ENCODE measurements at places on chromosomes 5 and 9. TPM values are rescaled to one million over a fixed set of nuclear protein-coding genes. Genes with fewer than 3 reads are reported as not detected.

DNA sequence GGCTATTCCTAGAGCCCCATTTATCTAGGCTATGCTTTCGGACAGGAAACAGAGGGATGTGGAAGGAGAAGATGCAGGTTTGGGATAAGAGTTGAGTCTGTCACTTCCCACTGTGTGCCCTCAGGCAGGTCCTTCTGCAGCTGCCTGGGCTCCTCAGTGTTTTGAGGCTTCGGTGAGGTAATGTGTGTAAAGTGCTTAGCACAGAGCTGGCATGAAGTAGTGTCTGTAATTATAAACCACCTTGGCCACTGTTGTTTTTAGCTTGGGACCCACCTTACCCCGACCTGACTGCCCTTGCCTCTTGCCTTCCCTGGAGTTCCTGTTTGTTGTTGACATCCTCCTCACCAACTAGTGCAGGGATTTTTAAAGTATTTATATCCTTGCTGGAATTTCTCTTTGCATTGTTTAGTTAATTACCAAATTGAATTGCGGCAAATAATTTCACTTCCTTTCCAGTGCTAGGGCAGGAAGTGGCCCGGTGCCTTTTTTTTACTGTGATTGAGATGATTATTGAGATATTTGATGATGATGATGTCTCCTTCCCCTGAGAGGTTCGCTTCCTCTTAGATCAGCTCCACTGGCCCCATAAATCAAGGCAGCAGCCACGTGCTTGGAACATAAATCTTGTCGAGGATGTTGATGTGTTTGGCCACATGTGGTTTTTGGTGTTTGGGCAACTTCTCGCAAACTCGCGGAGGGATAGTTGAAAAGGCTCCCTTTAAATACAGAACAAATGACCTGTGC, 38.3 kb upstream of the DAB2IP start:
- H3K27me3 ChIP-seq = no peaks in the 10 kb centered on the region
- H3K4me3 ChIP-seq = peak overlapping the region; percentile 42
- H3K36me3 ChIP-seq = no peaks in the 10 kb centered on the region

GRCh38 chr5:59173578-59173977, 590.7 kb downstream of the RAB3C start:
- H3K27me3 ChIP-seq = no peaks in the 10 kb centered on the region
- H3K4me3 ChIP-seq = no peak overlapping the region
- no peaks in the 10 kb centered on the region for H3K4me1 ChIP-seq
- no peaks in the 10 kb centered on the region for H3K36me3 ChIP-seq

DNA sequence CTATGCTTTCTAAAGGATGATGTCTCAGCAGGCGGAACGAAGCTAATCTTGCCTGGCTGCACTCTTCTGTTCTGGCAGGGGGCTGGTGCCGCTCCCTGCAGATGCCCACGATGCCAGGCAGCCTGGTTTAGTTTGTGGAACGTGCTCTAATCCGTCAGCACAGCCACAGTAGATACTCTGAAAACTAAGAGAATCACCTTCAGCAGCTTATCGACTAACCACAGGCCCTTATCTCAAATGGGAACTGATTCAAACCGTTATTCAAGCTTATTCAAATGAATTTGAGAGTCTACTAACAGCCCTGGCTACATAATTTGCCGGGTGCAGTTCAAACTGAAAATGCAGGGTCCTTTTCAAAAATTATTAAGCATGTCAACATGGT, 246.6 kb upstream of the ANKRD55 start:
- H3K4me3 ChIP-seq = peak overlapping the region; percentile 68
- peak overlapping the region; percentile 73 for H3K27ac ChIP-seq
- H3K4me1 ChIP-seq = peaks cover 31% of the 10 kb centered on the region
- H3K36me3 ChIP-seq = peaks cover 14% of the 10 kb centered on the region
- H3K27me3 ChIP-seq = no peaks in the 10 kb centered on the region

- peaks cover 12% of the 10 kb centered on the region for H3K36me3 ChIP-seq
- H3K4me3 ChIP-seq = no peak overlapping the region
- DNase-seq = no peak
Observed at GRCh38 chr5:78726571-78726970, 78.0 kb upstream of the LHFPL2 start.

DNA sequence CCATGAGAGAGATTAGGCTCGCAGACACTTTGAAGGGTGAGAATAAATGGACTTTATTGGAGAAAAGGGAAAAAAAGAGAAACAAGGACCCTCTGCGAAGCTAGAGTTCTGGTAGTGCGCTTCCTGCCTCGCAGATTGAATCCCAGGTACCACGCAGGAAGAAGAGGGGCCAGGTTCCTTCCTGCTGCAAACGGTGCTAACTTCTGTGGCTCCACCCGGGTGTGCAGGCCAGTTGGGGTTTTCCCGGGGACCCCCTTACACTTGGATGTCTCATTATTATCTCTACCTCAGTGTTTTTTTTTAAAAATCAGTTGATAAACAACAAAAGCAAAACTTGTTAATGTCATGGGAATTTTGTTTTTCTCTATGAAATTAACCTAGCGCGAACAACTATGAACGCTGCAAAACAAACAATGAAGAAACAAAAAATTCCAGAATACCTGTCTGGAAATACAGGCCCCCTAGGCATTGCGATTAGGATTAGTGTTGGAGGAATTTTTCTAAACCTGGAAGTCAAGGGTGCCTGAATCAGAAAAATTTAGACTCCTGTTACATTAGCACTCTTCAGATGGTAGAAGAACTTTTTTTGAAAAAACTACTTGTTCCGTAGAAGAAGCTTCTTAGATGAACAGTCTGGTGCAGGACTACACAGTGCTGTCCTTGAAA, 414.5 kb downstream of the MAN2A1 start:
- no peak overlapping the region for H3K27ac ChIP-seq
- no peak for DNase-seq
- peaks cover 12% of the 10 kb centered on the region for H3K27me3 ChIP-seq
- peaks cover 18% of the 10 kb centered on the region for H3K4me1 ChIP-seq
- H3K4me3 ChIP-seq = no peak overlapping the region

DNA sequence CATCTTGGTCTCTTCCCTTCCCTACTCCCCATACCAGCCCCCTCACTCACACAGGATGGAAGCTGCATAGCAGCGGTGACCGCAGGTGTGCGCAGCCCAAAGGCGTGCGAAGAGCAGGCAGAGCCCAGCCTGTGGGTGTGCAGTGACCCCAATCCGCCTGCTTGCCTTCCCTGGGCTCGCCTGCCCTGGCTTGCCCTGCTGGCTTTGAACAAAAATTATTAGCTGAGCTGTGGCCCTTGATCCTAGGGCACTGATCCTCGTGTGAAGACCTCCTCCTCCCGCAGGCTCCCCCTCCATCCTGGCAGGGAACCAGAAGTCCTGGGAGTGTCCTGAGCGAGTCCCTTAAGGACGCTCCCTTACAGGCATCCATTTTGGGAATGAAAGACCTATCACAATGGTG, 31.9 kb downstream of the MORN5 start:
- no peak overlapping the region for H3K4me3 ChIP-seq
- no peaks in the 10 kb centered on the region for H3K36me3 ChIP-seq
- H3K4me1 ChIP-seq = no peaks in the 10 kb centered on the region
- no peak for DNase-seq
- H3K27me3 ChIP-seq = peaks cover 12% of the 10 kb centered on the region
- H3K27ac ChIP-seq = no peak overlapping the region

DNA sequence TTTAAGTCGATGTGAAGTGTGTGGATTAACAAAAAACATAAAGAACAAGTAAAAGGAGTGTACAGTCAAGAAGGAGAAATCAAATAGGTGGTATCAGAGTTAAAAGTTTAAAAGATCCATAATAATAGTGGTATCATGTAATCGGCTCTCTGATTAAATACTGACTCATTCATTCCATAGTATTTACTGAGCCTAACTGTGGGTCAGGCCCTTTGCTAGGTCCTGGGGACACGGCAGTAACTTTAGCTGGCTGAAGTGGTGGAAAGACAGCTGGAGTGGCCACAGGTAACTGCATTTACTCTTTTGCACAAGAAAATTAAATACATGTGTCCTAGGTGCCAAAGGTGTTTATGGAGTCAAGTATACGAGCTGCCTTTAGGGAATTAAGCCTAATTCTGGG, 124.0 kb downstream of the GNAQ start:
- H3K4me1 ChIP-seq = peaks cover 33% of the 10 kb centered on the region
- no peaks in the 10 kb centered on the region for H3K36me3 ChIP-seq
- no peak overlapping the region for H3K4me3 ChIP-seq
- no peak for DNase-seq

GRCh38 chr9:34998266-34998665, 8.7 kb downstream of the DNAJB5 start:
- no peak for DNase-seq
- H3K27ac ChIP-seq = no peak overlapping the region
- H3K4me3 ChIP-seq = no peak overlapping the region
- H3K4me1 ChIP-seq = peaks cover 1% of the 10 kb centered on the region

- H3K27ac ChIP-seq = no peak overlapping the region
- H3K27me3 ChIP-seq = peaks cover 49% of the 10 kb centered on the region
- H3K36me3 ChIP-seq = no peaks in the 10 kb centered on the region
- no peak for DNase-seq
Observed at GRCh38 chr9:135671591-135672041, 8.5 kb downstream of the LCN9 start.

GRCh38 chr9:119802133-119802532, 432.9 kb upstream of the BRINP1 start:
- H3K27me3 ChIP-seq = no peaks in the 10 kb centered on the region
- no peaks in the 10 kb centered on the region for H3K36me3 ChIP-seq
- no peak overlapping the region for H3K27ac ChIP-seq

GRCh38 chr5:77272206-77272605, 61.7 kb downstream of the PDE8B start:
- no peak for DNase-seq
- H3K4me1 ChIP-seq = no peaks in the 10 kb centered on the region
- H3K27ac ChIP-seq = no peak overlapping the region
- H3K4me3 ChIP-seq = no peak overlapping the region
- H3K27me3 ChIP-seq = peaks cover 31% of the 10 kb centered on the region

GRCh38 chr5:96932026-96932425, 3.9 kb upstream of the LNPEP start:
- peaks cover 23% of the 10 kb centered on the region for H3K4me1 ChIP-seq
- peaks cover 38% of the 10 kb centered on the region for H3K36me3 ChIP-seq

- no peaks in the 10 kb centered on the region for H3K27me3 ChIP-seq
- DNase-seq = no peak
- H3K27ac ChIP-seq = no peak overlapping the region
- H3K4me3 ChIP-seq = no peak overlapping the region
- H3K36me3 ChIP-seq = no peaks in the 10 kb centered on the region
Observed at GRCh38 chr9:109295221-109296130, 25.4 kb downstream of the EPB41L4B start.

GRCh38 chr5:42950456-42951292, 89.4 kb downstream of the ANXA2R start:
- peak overlapping the region; percentile 44 for H3K4me3 ChIP-seq
- DNase-seq = peak; percentile 84
- H3K36me3 ChIP-seq = peaks cover 22% of the 10 kb centered on the region
- peaks cover under 1% of the 10 kb centered on the region for H3K4me1 ChIP-seq
- H3K27me3 ChIP-seq = no peaks in the 10 kb centered on the region

DNA sequence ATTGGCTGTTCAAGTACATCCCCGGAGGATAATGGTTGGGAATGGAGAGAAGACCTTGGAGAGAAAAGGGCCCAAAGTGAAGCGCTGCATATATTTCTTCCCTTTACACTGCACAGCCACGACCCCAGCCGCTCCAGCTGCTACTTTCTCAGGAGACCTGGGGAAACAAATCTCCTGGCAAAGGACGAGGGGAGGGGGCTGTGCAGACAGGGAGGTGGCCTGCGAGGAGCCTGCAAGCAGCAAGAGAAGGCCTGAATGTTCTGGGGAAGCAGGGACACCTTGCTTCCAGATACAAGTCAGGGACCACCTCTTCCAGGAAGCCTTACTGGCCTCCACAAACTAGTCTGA, 739 bp upstream of the PDLIM4 start:
- H3K4me1 ChIP-seq = peaks cover 39% of the 10 kb centered on the region
- H3K27me3 ChIP-seq = no peaks in the 10 kb centered on the region
- peak overlapping the region; percentile 74 for H3K4me3 ChIP-seq
- DNase-seq = no peak
- H3K36me3 ChIP-seq = peaks cover 26% of the 10 kb centered on the region
- no peak overlapping the region for H3K27ac ChIP-seq

- peaks cover 19% of the 10 kb centered on the region for H3K27me3 ChIP-seq
- H3K27ac ChIP-seq = no peak overlapping the region
- H3K4me3 ChIP-seq = no peak overlapping the region
- H3K4me1 ChIP-seq = no peaks in the 10 kb centered on the region
Observed at GRCh38 chr5:72110394-72111013, 3.2 kb downstream of the MAP1B start.

DNA sequence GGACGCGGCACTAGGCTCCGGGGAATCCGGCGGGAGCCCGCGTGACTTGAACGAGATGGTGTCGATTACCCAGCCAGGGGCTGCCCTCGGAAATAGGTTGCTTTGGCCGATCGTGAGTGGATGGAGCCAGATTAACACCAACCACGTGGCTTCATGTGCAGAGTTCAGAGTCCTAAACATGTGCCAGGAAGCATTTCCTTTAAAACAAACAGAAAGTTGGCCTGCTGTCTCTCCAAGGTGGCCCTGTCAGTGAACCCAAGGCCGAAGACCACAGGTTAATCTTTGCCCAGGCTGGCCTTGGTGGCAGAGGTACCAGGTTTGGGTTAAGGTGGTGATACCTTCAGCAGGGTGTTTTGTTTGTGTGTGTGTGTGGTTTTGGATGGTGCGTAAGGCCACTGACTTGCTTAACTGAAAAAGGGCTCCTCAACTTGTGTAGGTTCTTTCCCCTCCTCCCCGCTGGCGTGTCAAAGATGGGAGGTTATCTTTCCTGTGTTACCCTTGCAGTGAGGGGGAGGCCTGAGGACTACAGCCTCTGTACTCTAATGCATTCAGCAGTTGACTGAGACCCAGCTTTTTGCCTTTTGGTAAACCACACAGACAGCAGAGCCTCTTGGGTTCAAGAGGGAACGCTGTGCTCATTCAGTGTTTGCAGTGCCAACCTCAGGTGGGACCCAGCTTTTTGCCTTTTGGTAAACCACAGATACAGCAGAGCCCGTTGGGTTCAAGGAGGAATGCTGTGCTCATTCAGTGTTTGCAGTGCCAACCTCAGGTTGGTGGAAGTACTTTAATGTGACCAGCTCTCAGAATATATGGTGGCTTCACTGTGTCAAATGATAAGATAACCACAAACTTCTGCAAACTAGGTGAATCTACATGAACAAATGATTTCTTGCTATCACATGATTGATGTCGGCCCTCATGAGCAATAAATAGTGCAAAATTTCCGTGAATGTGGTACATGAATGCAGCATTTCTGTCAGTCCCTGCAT, 1.4 kb downstream of the IQGAP2 start:
- peak overlapping the region; percentile 90 for H3K4me3 ChIP-seq
- H3K4me1 ChIP-seq = peaks cover 10% of the 10 kb centered on the region
- peaks cover 25% of the 10 kb centered on the region for H3K36me3 ChIP-seq
- H3K27ac ChIP-seq = no peak overlapping the region
- no peak for DNase-seq

GRCh38 chr9:96674906-96675538, 19.9 kb upstream of the PRXL2C start:
- DNase-seq = peak; percentile 11
- peak overlapping the region; percentile 70 for H3K27ac ChIP-seq
- no peaks in the 10 kb centered on the region for H3K27me3 ChIP-seq
- no peaks in the 10 kb centered on the region for H3K36me3 ChIP-seq
- H3K4me3 ChIP-seq = peak overlapping the region; percentile 24
- H3K4me1 ChIP-seq = no peaks in the 10 kb centered on the region

GRCh38 chr9:132041798-132042197, 37.9 kb downstream of the MED27 start:
- no peaks in the 10 kb centered on the region for H3K36me3 ChIP-seq
- H3K4me3 ChIP-seq = no peak overlapping the region
- H3K27me3 ChIP-seq = no peaks in the 10 kb centered on the region
- H3K27ac ChIP-seq = no peak overlapping the region
- no peaks in the 10 kb centered on the region for H3K4me1 ChIP-seq
- DNase-seq = no peak

The PCDH12 gene
- not detected for total RNA-seq

The BTNL8 gene
- not detected for total RNA-seq

The MLANA gene
- not detected for total RNA-seq

The PKD2L2 gene
- total RNA-seq = not detected

The GNG10 gene
- 17.8 TPM for total RNA-seq

The SPAAR gene
- not detected for total RNA-seq

The APBA1 gene
- 6.7 TPM for total RNA-seq
